ENCODE measurements at places on chromosomes 11 and 22.

DNA sequence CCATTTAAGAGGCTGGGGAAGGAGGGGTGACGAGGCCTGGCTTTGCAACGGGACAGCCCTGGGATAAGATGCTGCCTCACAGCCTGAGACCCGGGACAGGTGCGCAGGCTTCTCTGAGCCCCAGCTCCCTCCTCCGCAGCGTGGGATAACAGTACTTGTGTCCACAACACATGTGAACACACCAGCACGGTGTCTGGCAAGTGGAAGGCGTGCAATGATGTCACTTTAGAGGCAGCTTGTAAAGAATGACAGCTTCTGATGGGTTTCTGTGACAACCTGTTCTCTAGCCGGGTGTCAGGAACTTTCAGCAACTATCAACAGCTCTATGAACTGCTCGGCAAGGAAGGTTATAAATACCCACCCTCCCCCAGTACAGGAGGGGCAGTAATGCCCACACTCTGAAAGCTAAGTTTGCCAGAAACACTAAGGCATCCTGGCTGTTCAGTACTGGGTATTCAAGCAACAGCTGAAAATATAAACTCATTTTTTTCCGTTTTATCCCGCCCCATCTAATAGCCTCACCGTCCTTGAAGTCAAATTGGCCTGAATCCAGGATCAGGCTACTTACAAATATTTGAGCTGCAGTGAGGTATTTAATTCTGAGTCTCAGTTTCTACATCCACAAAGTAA is 59.7 kb downstream of the MYH9 start:
- no peaks in the 10 kb centered on the region for H3K27me3 ChIP-seq
- no peak for DNase-seq
- H3K4me3 ChIP-seq: no peak overlapping the region
- peaks cover 27% of the 10 kb centered on the region for H3K36me3 ChIP-seq

DNA sequence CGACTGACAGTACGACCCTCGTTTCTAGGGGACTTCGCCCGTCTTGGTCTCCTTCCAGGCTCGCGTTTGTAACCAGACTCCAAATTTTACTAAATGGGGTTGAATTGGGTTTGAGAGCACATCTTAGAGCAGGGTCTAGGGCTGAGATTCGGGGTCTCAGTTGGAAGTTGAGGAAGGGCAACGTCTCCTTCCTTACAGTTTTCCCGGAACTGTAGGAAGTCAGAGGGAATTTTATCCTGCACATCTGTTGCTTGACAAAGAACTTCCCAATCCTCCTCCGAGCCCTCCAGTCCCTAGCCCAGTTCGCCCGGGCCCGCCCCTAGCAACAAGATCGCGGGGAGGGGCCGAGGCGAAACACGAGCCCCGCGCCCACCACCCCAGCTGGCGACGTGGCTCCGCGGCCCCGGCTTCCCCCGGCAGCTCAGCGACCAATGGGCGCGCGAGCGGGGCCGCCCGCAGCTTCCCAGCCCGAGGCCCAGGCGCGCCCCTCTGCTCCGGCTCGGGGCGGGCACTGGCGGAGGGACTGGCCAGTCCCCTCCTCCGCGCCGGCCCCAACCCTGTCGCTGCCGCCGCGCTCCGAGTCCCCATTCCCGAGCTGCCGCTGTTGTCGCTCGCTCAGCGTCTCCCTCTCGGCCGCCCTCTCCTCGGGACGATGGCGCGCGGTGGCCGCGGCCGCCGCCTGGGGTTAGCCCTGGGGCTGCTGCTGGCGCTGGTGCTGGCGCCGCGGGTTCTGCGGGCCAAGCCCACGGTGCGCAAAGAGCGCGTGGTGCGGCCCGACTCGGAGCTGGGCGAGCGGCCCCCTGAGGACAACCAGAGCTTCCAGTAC is at the start of gene RCN1:
Gene RCN1, plus strand, starts transcription at position 530 of the 826 bp plus-strand sequence. Its CDS starts 123 bp downstream, at position 653.
- peaks cover 19% of the 10 kb centered on the region for H3K4me1 ChIP-seq
- H3K27ac ChIP-seq: peak within 1 kb of the TSS; percentile 84
- H3K4me3 ChIP-seq: peak within 1 kb of the TSS; percentile 57
- H3K36me3 ChIP-seq: no peaks in the 10 kb centered on the region

- DNase-seq: no peak
- H3K4me3 ChIP-seq: no peak overlapping the region
- H3K27me3 ChIP-seq: no peaks in the 10 kb centered on the region
These were observed 46.4 kb downstream of the QSER1 start for GRCh38 chr11:32939046-32939445.

- H3K4me1 ChIP-seq: no peaks in the 10 kb centered on the region
- no peaks in the 10 kb centered on the region for H3K27me3 ChIP-seq
- DNase-seq: no peak
- no peak overlapping the region for H3K27ac ChIP-seq
These were observed 572.6 kb upstream of the LUZP2 start for GRCh38 chr11:23924226-23924625.

GRCh38 chr11:110303414-110303826 is 7.0 kb upstream of the RDX start:
- no peak overlapping the region for H3K27ac ChIP-seq
- no peak overlapping the region for H3K4me3 ChIP-seq
- no peaks in the 10 kb centered on the region for H3K27me3 ChIP-seq
- no peaks in the 10 kb centered on the region for H3K36me3 ChIP-seq
- no peak for DNase-seq

DNA sequence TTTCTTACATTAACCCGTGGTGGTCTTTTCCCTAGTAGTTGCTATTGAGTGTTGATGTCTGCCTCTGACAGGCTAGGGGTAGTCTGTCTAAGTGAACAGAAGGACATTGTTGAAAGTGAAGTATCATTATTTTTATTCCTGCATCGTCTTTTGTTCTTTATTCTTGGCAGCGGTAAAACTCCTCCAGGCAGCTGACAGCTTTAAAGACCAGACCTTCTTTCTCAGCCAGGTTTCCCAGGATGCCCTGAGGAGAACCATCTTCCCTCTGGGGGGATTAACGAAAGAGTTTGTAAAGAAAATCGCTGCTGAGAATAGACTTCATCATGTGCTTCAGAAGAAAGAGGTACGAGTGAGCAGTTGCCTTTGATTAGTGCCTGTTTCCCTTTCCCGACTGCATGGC is 14.6 kb downstream of the TRMU start:
- H3K4me1 ChIP-seq: no peaks in the 10 kb centered on the region
- DNase-seq: no peak
- no peak overlapping the region for H3K27ac ChIP-seq
- peaks cover 28% of the 10 kb centered on the region for H3K36me3 ChIP-seq
- H3K27me3 ChIP-seq: no peaks in the 10 kb centered on the region
- no peak overlapping the region for H3K4me3 ChIP-seq

DNA sequence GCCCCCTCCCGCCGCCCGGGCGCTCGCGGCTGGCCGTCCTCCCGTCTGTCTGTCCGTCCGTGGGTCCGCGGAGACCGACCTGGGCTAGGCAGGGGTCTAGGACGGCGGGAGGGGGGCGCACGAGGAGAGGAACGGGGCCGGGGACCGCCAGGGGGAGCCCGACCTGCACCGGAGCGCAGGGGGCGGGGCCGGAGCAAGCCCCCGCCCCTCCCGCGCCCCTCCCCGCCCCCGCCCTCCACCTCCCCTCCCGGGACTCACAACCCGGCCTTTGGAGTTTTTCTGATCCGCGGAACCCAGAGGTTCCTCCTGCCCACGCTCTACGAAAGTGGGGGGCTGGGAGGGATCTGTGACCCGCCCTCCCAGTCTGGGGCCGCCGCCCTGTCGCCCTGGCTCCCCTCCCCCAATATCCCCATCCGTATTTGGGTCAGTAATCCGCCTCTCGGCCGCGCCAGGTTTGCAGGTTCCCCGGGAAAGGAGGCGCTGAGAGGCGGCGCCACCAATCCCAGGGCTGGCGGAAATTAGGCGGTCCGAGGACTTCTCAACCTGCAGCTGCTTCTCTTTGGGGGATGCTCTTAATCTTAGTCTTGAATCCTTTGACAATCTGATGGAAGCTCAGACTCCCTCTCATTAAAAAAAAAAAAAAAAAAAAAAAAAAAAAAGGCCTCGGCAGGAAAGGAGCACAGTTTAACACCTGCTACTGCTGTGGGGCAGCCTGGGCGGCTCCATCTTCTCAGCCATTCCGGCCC is 925 bp upstream of the KCNJ11 start:
- peaks cover 3% of the 10 kb centered on the region for H3K4me1 ChIP-seq
- H3K36me3 ChIP-seq: no peaks in the 10 kb centered on the region
- peak; percentile 76 for DNase-seq
- H3K27ac ChIP-seq: peak overlapping the region; percentile 29
- H3K27me3 ChIP-seq: no peaks in the 10 kb centered on the region

- no peaks in the 10 kb centered on the region for H3K4me1 ChIP-seq
- DNase-seq: no peak
- H3K27ac ChIP-seq: no peak overlapping the region
These were observed 33.7 kb upstream of the EED start for GRCh38 chr11:86210898-86211297.

- DNase-seq: no peak
- H3K36me3 ChIP-seq: peaks cover 47% of the 10 kb centered on the region
- no peak overlapping the region for H3K27ac ChIP-seq
- no peaks in the 10 kb centered on the region for H3K4me1 ChIP-seq
These were observed 29.2 kb downstream of the NADSYN1 start for GRCh38 chr11:71482216-71482615.

GRCh38 chr11:95266751-95267374 is 35.9 kb upstream of the SESN3 start:
- no peak overlapping the region for H3K27ac ChIP-seq
- no peak for DNase-seq
- no peak overlapping the region for H3K4me3 ChIP-seq

GRCh38 chr22:17629641-17630040 is 1.1 kb upstream of the ATP6V1E1 start:
- peaks cover 3% of the 10 kb centered on the region for H3K36me3 ChIP-seq
- H3K27ac ChIP-seq: no peak overlapping the region
- H3K4me3 ChIP-seq: no peak overlapping the region
- peaks cover 5% of the 10 kb centered on the region for H3K4me1 ChIP-seq
- H3K27me3 ChIP-seq: no peaks in the 10 kb centered on the region

GRCh38 chr11:27291954-27292636 is 70.9 kb downstream of the CCDC34 start:
- H3K27me3 ChIP-seq: no peaks in the 10 kb centered on the region
- H3K4me3 ChIP-seq: no peak overlapping the region
- peaks cover 13% of the 10 kb centered on the region for H3K4me1 ChIP-seq
- no peak overlapping the region for H3K27ac ChIP-seq
- H3K36me3 ChIP-seq: no peaks in the 10 kb centered on the region
- no peak for DNase-seq

- H3K4me3 ChIP-seq: no peak overlapping the region
- no peaks in the 10 kb centered on the region for H3K27me3 ChIP-seq
- H3K4me1 ChIP-seq: no peaks in the 10 kb centered on the region
These were observed 455.1 kb upstream of the ARHGAP42 start for GRCh38 chr11:100232006-100232405.

All from liver (tissue), 10 donors.